ENCODE measurements at places on chromosomes 16 and 17.

- DNase-seq: peak; percentile 74
Measured at GRCh38 chr17:79965806-79966205, 69.9 kb downstream of the TBC1D16 start.

GRCh38 chr17:48541036-48541576 lies 3.8 kb downstream of the HOXB2 start:
- no peak for DNase-seq

DNA sequence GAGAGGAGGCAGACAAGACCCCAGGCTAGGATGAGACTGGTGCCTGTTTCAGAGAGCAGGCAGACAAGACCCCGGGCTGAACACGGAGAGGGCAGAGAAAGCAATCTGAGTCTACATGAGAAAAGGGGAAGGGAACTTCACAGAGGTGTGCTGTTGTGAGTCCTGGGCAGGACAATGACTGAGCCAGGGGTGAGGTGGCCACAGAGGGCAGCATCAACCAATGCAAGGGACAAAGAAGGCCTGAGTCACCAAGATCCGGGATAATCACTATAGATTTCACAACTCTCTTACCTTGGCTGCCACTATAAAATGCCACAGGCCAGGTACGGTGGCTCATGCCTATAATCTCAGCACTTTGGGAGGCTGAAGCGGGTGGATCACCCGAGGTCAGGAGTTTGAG lies 89.0 kb downstream of the SLC39A11 start:
- DNase-seq: no peak

GRCh38 chr17:70408768-70409167 lies 239.4 kb downstream of the KCNJ2 start:
- no peak for DNase-seq

DNA sequence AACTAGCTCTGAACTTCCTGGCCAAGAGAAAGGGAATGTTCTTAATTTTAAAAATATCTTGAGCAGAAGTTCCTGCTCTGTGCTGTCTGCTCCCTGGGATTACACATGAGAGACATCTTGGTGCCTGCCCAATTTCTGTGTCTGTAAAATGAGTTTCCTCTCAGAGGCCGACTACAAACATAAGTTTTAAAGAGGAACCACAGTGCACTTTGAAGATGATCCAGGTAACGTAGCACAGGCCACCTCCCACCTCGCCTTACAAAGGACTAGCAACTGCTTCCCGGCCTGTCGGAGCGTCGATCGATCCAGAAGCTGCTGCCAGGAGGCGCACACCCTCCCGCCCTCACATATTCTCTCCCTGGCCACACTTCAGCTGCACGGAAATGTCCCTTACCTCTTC lies 55.0 kb upstream of the ATP2A3 start:
- DNase-seq: peak; percentile 84

GRCh38 chr16:57165483-57165882 lies 20.4 kb downstream of the PSME3IP1 start:
- no peak for DNase-seq

DNA sequence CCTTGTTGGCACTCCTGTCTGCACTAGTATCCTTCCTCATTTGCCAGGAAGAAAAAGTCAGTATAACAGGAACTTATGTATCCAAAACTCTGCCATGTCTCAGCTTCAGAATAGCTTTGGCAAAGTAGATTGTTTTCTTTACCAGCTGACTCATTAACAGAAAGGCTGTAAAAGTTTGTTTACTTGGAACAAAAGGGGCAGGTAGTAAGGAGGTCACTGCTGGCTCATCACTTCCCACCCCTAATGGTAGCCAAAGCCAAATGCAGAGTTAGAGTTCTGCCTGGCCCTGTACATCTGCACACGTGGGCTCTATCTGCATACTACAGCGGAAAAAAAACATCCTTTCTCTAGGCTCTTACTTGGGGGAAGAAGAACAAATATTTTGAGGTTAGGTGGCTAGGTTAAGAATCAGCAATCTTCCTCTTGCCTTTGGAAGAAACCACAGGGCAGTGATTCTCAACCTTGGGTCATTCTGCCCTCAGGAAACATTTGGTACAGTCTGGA lies 90.9 kb upstream of the BCAR1 start:
- DNase-seq: peak; percentile 38

GRCh38 chr17:64698725-64699124 lies 36.6 kb upstream of the SMURF2 start:
- DNase-seq: no peak

- peak; percentile 77 for DNase-seq
Measured at GRCh38 chr17:48074322-48075081, 26.3 kb downstream of the NFE2L1 start.

DNA sequence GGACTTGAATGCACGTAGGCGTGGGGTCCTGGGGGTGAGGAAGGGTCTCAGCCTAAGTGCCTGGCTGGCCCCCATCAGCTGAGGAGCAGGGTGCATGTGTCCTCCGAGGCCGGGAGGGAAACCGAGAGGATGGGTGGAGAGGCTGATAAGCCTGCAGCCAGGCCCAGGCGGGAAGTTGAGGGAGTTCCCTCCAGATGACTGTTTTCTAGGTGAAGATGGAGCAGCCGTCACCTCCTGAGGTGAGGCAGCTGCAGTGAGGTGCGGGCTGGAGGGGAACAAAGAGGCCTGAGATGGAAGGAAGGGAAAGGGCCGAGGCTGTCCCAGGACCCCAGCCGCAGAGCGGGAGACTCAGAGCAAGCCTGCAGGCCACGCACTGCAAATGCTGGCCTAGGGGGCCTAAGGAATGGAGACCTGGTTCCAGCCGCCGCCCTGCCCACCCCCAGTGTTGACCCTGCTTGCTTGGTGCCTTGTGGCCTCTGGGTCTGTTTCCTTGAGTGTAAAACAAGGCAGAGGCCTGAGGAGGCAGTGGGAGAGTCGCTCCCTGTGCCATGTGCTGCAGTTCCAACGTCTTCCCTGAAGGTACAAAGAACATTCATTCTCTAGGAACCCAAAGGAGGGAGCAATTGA lies 3.0 kb downstream of the PECAM1 start:
- no peak for DNase-seq
